ENCODE measurements at places on chromosomes 16 and 17. TPM values are rescaled to one million over a fixed set of nuclear protein-coding genes. Genes with fewer than 3 reads are reported as not detected.
A peak's percentile ranks its signal among the peaks of the same experiment; 100 is the strongest.

DNA sequence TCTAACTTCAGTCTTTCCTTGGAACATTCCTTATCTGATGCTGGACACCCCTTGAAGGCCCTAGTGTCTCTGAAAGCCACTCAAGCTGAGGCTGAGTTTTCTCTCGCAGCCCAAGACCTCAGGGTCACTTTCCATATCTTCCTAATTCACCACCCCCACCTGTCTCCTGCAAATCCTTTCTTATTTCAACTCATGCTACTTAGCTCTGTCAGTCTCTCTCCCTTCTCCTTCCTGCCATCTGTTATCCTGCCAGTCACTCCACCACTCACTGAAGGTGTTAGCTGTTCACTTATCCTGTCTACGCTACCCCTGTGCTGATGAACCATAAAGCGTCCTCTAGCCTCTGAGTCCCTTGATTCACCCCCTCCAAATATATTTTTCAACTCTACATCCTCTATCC is 143.9 kb upstream of the SHISA6 start:
- H3K27ac ChIP-seq = no peak overlapping the region
- H3K27me3 ChIP-seq = no peaks in the 10 kb centered on the region
- no peak for DNase-seq
- no peaks in the 10 kb centered on the region for H3K36me3 ChIP-seq
- H3K4me1 ChIP-seq = no peaks in the 10 kb centered on the region

- H3K27me3 ChIP-seq = no peaks in the 10 kb centered on the region
- no peak overlapping the region for H3K27ac ChIP-seq
- no peak overlapping the region for H3K4me3 ChIP-seq
- DNase-seq = no peak
- no peaks in the 10 kb centered on the region for H3K4me1 ChIP-seq
Measured at GRCh38 chr16:51172368-51172767, 21.3 kb upstream of the SALL1 start.

GRCh38 chr17:30389756-30390300 is 11.1 kb downstream of the CPD start:
- DNase-seq = no peak
- H3K4me3 ChIP-seq = no peak overlapping the region
- no peaks in the 10 kb centered on the region for H3K27me3 ChIP-seq
- no peak overlapping the region for H3K27ac ChIP-seq
- H3K4me1 ChIP-seq = no peaks in the 10 kb centered on the region

GRCh38 chr17:27840688-27841087 is 40.4 kb upstream of the NOS2 start:
- no peaks in the 10 kb centered on the region for H3K36me3 ChIP-seq
- no peak overlapping the region for H3K27ac ChIP-seq
- peaks cover 6% of the 10 kb centered on the region for H3K4me1 ChIP-seq
- DNase-seq = no peak
- H3K27me3 ChIP-seq = no peaks in the 10 kb centered on the region

GRCh38 chr17:7216242-7217112 is 3.2 kb downstream of the DLG4 start:
- peak overlapping the region; percentile 45 for H3K4me3 ChIP-seq
- peak overlapping the region; percentile 77 for H3K27ac ChIP-seq
- H3K36me3 ChIP-seq = no peaks in the 10 kb centered on the region
- no peak for DNase-seq
- H3K27me3 ChIP-seq = no peaks in the 10 kb centered on the region

- no peak overlapping the region for H3K27ac ChIP-seq
- H3K27me3 ChIP-seq = no peaks in the 10 kb centered on the region
- no peaks in the 10 kb centered on the region for H3K4me1 ChIP-seq
- H3K4me3 ChIP-seq = no peak overlapping the region
- no peak for DNase-seq
- no peaks in the 10 kb centered on the region for H3K36me3 ChIP-seq
Measured at GRCh38 chr16:10536814-10537389, 43.5 kb downstream of the EMP2 start.

GRCh38 chr16:49440156-49441065 is 66.8 kb downstream of the C16orf78 start:
- no peaks in the 10 kb centered on the region for H3K36me3 ChIP-seq
- H3K27ac ChIP-seq = no peak overlapping the region
- H3K27me3 ChIP-seq = no peaks in the 10 kb centered on the region
- DNase-seq = no peak
- H3K4me1 ChIP-seq = no peaks in the 10 kb centered on the region
- no peak overlapping the region for H3K4me3 ChIP-seq

- no peak overlapping the region for H3K27ac ChIP-seq
- DNase-seq = no peak
- H3K36me3 ChIP-seq = no peaks in the 10 kb centered on the region
- H3K4me3 ChIP-seq = no peak overlapping the region
- H3K4me1 ChIP-seq = no peaks in the 10 kb centered on the region
- no peaks in the 10 kb centered on the region for H3K27me3 ChIP-seq
Measured at GRCh38 chr17:34117811-34118210, 137.3 kb upstream of the CCL2 start.

DNA sequence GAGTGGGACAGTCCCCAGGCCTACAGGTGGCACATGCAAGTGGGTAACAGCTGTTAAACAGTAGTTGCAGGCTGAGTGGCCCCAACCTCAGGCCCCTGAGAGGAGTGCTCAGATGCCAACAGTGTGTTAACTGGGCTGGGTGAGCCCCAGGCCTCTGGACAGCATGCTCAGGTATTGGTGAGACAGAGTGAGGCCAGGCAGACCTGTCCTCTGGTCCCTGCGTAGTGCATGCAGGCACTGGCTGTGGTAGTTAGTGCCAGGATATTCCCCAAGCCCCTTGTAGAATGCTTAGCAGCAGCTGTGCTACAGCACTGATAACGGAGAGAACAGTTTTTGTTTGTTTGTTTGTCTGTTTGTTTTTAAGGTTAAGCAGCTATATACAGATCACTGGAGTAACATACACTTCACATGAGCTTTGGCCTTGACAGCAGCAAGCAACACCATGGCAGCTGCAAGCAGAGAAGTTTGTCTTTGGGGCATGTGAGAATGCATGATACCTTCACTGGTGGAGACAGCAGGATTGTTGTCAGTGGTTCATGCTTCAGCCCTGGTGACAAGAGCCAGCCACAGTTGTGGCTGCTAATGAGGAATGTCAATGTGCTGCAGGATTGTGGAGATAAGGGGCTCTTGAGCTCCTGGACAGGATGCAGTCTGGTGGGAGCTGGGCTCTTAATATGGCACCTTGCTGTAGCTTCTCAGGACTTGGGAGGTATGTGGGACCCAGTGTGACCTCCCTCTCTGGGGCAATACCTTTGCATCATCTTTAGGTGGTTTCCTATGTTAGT is 614.4 kb downstream of the CDH11 start:
- no peak overlapping the region for H3K4me3 ChIP-seq
- H3K36me3 ChIP-seq = no peaks in the 10 kb centered on the region
- no peak for DNase-seq
- H3K27me3 ChIP-seq = no peaks in the 10 kb centered on the region
- H3K4me1 ChIP-seq = no peaks in the 10 kb centered on the region

DNA sequence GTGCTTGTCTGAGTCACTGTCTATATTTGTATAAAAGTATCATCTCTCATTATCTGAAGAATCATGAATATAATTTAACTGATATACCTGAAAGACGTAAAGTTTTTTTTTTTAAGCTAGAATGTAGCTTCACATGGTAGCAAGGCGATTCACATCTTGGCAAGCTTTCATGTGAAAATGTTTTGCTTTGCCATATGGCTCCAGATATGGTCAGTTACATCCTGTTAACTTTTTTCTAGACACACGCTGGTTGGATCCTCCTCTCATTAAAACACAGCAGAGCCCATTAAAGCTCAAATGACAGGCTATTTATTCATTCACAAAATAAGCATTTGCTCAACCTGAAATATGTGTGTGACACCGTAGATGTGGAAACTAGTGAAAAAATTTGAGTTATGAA is 412.8 kb downstream of the KIF2B start:
- DNase-seq = no peak
- no peaks in the 10 kb centered on the region for H3K27me3 ChIP-seq
- H3K4me1 ChIP-seq = no peaks in the 10 kb centered on the region
- H3K4me3 ChIP-seq = no peak overlapping the region
- H3K36me3 ChIP-seq = no peaks in the 10 kb centered on the region

DNA sequence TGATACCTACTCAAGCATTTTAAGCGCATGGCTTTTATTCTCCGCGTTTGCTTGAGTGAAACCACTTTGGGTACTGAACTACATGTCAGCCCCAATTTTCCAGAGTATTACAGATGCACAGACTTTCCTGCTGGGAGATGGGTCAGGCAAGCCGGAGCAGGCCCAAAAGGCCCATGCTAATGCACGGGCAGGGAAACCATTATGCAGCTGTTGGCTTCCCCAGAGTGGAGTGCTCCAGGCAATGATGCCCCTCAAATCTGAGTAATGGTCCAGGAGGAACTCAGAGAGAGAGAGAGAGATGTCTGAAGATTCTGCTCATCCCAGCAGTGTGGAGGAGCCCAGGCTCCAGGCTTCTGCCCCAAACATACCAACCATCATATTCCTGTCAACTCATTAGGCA is 80.2 kb downstream of the CDH11 start:
- H3K4me3 ChIP-seq = no peak overlapping the region
- H3K4me1 ChIP-seq = no peaks in the 10 kb centered on the region
- H3K36me3 ChIP-seq = no peaks in the 10 kb centered on the region
- H3K27ac ChIP-seq = no peak overlapping the region

- peak; percentile 87 for DNase-seq
- no peak overlapping the region for H3K4me3 ChIP-seq
- H3K27me3 ChIP-seq = peaks cover 18% of the 10 kb centered on the region
- H3K27ac ChIP-seq = no peak overlapping the region
Measured at GRCh38 chr16:711548-712320, 3.2 kb upstream of the METRN start.

DNA sequence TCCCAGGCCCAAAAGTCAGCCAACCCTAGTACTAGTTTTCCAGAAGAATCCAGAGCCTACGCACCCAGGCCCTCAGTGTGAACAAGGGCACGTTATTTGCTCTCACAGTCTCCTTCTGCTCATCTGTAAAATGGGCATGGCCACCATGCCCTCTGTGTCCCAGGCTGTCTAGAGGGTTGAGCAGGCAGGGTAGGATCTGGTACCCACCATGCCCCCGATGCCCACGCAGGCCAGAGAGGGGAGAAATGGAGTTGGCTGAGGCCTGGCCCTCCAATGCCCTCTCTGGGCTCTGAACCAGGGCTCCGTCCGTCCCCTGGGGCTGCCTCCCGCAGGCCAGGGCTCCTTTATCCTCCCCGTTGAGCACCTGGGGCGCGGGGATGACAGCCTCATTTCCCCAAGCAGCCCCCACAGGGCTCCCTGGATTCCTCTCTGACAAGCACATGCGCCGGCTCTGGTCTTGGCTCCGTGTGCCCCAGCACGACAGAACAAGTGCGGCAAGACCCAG is 9.1 kb upstream of the BAHCC1 start:
- H3K4me3 ChIP-seq = peak overlapping the region; percentile 63
- H3K27ac ChIP-seq = peak overlapping the region; percentile 96
- no peaks in the 10 kb centered on the region for H3K36me3 ChIP-seq
- no peak for DNase-seq
- H3K27me3 ChIP-seq = no peaks in the 10 kb centered on the region

SPAG9 gene
- 104 TPM for total RNA-seq

GRCh38 chr17:74971069-74971841 is 1.3 kb downstream of the HID1 start:
- peaks cover 2% of the 10 kb centered on the region for H3K4me1 ChIP-seq
- no peak for DNase-seq
- H3K36me3 ChIP-seq = no peaks in the 10 kb centered on the region
- peak overlapping the region; percentile 84 for H3K27ac ChIP-seq
- H3K27me3 ChIP-seq = no peaks in the 10 kb centered on the region

GRCh38 chr17:10702574-10702973 is 5.2 kb downstream of the ADPRM start:
- H3K4me3 ChIP-seq = no peak overlapping the region
- H3K36me3 ChIP-seq = no peaks in the 10 kb centered on the region
- H3K4me1 ChIP-seq = peaks cover 6% of the 10 kb centered on the region
- no peak for DNase-seq

DNA sequence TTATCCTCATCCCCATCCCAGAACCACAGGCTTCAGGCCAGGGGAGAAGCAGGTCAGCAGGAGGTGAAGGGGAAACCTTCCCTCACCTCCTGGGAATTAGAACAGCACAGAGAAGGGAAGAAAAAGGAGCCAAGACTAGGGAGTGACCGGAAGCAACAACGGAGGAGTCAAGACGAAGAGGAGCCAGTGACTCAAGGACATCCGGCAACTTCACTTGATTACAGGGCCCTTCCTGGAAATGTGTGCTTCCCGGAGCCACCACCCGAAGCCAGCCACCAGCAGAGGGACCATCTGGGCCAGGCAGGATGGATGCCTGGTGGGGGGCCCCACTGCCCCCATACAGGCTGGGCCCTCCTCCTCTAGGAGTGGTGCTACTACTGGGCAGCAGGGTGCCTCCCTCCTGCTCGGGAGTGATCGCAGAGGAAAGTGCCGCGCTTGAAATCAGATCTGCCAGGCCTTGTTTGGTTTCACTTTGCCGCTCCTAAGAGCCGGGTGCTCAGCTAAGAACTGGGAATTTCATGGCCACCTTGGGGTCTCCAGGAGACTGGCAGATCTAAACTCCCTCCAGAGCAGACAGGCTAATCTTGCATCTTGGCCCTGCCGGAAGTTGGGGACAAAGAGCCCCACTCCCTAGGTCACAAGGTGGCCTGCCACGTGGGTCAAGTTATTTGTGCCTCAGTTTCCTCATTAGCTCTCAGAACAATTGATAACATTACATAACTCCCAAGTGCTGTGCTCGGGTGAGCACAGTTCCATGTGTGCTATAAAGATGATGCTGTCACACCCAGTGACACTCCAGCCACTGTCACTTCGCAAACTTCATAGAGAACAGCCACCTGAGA is 6.6 kb downstream of the CDC42EP4 start:
- H3K4me1 ChIP-seq = peaks cover 74% of the 10 kb centered on the region
- peak; percentile 67 for DNase-seq
- peak overlapping the region; percentile 60 for H3K27ac ChIP-seq
- H3K4me3 ChIP-seq = no peak overlapping the region

GRCh38 chr17:67718325-67718941 is 697 bp downstream of the NOL11 start:
- H3K27me3 ChIP-seq = no peaks in the 10 kb centered on the region
- peak overlapping the region; percentile 86 for H3K27ac ChIP-seq
- H3K4me1 ChIP-seq = no peaks in the 10 kb centered on the region
- DNase-seq = no peak
- no peaks in the 10 kb centered on the region for H3K36me3 ChIP-seq

- H3K36me3 ChIP-seq = no peaks in the 10 kb centered on the region
- H3K27ac ChIP-seq = no peak overlapping the region
- H3K4me1 ChIP-seq = no peaks in the 10 kb centered on the region
- H3K4me3 ChIP-seq = peak overlapping the region; percentile 1
Measured at GRCh38 chr16:85171004-85171758, 58.9 kb upstream of the CIBAR2 start.
